IPS DF 6.9 (cell line): ENCODE measurements at places on chromosomes 6 and 20.
A peak's percentile ranks its signal among the peaks of the same experiment; 100 is the strongest.

DNA sequence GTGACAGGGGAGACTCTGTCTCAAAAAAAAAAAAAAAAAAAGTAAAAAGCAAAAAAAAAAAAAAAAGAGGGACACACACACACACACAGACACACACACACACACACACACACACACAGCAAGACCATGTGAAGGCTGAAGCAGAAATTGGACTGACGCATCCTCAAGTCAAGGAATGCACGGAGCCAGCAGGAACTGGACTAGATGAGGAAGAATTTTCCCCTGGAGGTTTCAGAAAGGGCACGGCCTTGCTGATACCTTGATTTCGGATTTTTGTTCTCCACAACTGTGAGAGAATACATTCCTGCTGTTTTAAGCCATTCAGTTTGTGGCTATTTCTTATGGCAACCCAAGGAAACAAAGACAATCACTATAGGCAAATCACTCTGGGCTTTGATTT, 176.9 kb upstream of the SALL4 start:
- no peak for DNase-seq

- no peak for DNase-seq
Observed at GRCh38 chr6:76774781-76775384, 688.4 kb downstream of the HTR1B start.

DNA sequence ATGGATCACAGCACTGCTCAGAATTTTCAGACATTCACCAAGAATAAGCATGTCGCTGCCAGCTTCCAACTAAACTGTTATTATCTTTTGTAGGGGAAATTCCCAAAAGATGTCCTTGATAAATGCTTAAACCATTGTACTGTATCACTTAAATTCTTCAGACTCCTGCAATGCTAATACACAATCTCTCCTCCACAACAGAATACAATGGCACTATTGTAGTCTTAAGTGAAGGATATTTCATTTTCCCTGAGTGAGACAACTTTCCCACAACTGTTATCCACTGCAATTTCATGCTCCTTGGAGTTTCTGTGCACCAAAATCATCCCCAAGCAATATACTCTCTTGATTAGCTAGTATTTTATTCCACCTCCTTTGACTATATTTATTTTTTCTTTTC, 189.7 kb downstream of the COL9A1 start:
- no peak for DNase-seq

DNA sequence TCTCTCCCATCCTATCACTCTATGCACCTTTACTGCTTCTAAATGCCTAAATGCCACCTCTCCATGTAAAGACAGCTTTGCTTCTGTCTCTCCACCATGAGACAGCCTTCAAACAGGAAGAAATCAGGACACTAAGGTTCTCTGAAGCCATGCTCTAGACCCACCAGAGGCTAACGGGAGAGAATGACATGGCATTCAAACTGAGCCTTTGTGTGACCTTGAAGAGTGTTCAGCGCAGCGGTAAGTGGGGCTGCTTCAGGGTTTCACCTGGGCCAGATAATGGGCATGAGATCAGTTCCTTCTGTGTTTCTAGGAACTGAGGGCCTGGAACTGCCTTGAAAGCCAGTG, 20.1 kb downstream of the FAM50B start:
- DNase-seq = no peak

DNA sequence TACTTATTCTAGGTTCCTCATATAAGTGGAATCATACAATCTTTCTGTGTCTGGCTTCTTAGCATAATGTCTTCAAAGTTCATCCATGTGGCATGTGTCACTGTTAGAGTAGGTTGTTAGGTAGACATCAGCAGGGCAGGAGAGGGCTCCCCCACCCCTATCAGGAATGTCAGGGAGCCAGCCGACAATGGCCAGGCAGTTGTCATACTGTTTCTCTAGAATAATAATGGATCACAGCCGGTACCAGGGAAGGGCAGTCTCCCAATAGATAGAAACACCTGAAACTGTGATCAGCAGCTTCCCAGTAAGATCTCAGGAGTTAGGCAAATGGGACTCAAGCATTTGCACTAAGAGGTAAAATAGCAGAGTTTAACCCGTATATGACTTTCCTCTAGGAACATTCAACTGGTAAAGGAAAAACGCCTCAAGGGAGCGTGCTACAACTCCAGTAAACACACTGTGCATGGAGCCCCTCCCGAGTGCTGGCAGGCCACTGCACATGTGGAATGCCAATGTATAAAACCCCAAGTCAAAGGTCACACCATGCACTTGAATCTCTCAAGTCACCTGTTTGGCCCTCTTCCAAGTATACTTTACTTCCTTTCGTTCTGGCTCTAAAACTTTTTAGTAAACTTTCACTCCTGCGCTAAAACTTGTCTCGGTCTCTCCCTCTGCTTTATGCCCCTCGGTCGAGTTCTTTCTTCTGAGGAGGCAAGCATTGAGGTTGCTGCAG, 29.8 kb upstream of the SIRT5 start:
- DNase-seq = no peak

GRCh38 chr6:38168699-38169098, 349.2 kb downstream of the ZFAND3 start:
- no peak for DNase-seq

DNA sequence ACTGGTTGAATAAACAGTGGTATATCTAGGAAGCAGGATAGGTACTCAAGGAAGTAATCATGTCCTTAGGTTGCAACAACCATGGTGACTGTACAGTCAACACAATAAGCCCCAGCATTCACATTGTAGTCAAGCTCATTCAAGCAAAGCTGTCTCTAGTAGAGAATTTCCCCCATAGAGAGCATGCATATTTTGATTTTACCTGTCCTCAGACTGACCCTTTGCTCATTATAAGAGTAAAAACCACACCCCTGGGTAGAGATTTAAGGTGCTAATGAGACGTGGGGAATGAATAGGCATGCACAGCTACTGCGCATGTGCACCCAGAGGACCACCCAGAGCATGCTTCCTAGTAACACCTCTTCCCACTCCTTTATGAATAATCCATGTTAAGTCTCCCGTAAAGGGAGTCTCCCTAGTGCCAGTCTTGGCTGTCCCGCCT, 6.1 kb upstream of the RNF8 start:
- DNase-seq = no peak

GRCh38 chr6:56574292-56574691, 68.4 kb downstream of the DST start:
- DNase-seq = no peak

- peak; percentile 35 for DNase-seq
Observed at GRCh38 chr6:130322673-130323268, 43.0 kb upstream of the TMEM200A start.
